ENCODE measurements at places on chromosomes 3 and 15.
A peak's percentile ranks its signal among the peaks of the same experiment; 100 is the strongest.

DNA sequence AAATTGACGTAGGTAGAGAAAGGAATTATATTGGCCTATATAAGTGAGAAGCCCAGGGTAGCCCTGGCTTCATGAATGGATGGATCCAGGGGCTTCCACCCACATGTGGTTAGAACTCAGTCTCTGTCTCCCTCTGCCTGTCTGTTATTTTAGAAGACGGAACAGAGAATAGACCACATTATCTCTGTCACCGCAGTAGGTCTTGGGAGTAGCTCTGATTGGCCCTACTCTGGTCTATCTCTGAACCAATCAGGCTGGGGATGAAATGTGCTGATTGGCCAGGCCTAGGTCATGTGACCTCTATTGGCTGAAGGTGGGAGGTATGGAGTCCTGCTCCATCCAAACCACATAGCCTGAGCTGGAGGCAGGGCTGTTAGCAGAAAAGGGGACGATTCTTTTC is 143.0 kb upstream of the PRR23C start:
- no peak for DNase-seq

GRCh38 chr3:57777774-57778173 is 21.7 kb downstream of the SLMAP start:
- no peak for DNase-seq

DNA sequence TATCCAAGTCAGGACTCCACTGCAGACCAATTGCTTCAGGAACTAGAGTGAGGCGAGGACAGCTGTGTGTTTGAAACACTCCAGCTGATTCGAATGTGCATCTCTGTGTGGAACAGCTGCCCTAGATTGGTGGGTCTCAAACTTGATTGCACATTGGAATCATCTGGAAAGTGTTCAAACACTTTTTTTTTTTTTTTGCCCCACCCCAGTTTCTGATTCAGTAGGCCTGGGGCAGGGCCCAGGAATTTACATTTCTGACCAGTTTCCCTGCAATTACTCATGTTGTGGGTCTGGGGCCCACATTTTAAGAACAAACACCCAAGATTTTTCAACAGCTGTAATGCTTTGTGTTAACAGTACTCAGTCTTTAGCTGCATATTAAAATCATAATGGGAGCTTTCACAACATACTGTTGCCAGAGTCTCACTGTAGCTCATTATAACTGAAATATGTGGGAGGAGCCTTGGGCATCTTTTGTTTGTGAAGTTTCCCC is 156.6 kb downstream of the NR1D2 start:
- DNase-seq, result no peak

- no peak for DNase-seq
These were observed 437.9 kb downstream of the CNTN4 start for GRCh38 chr3:2536575-2536974.

DNA sequence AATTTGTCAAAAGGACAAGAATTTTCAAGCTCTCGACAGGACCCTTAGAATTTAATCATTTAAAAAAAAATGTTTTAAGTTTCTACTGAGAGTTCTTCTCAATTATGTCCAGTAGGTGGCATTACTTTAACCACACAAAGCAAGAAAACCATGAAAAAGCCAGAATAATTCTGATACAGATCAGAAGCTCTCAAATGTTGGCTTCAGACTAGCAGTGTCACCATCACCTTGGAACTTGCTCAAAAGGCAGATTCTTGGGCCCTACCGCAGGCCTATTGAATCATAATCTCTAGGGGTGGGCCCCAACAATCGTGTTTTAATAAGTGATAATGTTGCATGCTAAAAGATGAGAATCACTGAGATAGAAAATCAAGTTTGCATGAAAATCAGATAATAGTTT is 99.5 kb upstream of the KCNMB2 start:
- DNase-seq, result no peak

DNA sequence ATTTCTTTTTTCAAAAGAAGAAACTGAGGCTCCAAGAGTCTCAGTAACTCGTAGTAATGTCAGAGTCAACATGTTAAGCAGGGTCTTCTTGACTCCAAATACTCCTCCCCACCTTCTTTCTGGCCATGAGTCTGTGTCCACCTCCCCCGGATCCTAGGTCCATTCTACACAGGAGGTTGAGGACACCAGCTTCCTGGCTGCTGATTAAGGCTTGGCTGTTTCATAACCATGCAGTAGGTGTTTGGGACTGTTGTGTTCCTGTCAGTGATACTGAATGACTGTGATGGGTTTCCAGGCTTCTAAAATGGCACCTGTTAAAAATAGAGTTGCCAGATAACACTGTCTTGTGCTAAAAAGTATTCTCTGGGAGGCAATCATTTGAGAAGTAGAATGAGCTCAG is 130.8 kb upstream of the IL12A start:
- no peak for DNase-seq

- no peak for DNase-seq
These were observed 63.8 kb downstream of the ATP1B3 start for GRCh38 chr3:141940194-141940776.

- DNase-seq, result no peak
These were observed 6.0 kb upstream of the CEMIP start for GRCh38 chr15:80773122-80773551.

DNA sequence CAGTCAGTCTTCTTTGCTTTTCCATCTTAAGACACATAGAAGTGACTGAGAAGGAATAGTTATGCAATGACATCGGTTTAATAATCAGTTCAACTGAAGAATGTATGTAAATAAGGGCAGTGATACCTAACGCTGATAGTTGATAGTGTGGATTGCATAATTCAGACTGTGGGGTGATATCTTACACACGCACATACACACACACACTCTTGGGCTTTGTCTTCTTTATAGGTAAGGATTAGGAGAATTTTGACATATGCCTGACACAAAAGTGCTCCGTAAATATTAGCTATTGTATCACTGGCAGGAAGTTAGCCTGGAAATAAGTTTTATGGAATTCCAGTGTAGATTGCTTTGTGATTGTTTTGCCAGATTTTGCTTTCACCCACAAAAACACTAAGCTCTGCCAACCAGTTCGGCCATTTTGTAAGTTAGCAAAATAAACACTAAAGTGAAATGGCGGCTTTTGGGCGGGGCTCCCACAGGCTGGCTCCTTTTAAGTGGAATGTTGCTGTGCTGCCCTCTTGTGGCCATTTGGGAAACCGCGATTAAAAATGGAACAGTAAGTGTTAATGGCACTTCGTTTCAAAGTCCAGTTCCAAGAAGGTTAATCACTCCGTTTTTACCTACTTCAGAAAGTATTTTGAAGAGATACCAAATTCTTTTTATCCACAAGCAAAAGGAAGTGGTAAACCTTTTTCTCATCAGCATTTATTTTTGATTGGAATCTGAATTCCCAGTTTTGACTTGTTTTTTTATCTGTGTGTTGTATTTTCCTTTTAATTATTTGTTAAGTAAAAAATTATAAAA is 17.7 kb downstream of the CHD2 start:
- DNase-seq, result peak; percentile 94

GRCh38 chr3:12097971-12098370 is 60.7 kb downstream of the TIMP4 start:
- DNase-seq, result no peak

GRCh38 chr3:112464264-112464663 is 35.0 kb downstream of the BTLA start:
- DNase-seq, result no peak

GRCh38 chr3:148453781-148454191 is 243.9 kb upstream of the AGTR1 start:
- no peak for DNase-seq

- DNase-seq, result no peak
These were observed 37.9 kb downstream of the CLK3 start for GRCh38 chr15:74653426-74654102.

- DNase-seq, result no peak
These were observed 4.7 kb upstream of the DCBLD2 start for GRCh38 chr3:98906230-98906629.

DNA sequence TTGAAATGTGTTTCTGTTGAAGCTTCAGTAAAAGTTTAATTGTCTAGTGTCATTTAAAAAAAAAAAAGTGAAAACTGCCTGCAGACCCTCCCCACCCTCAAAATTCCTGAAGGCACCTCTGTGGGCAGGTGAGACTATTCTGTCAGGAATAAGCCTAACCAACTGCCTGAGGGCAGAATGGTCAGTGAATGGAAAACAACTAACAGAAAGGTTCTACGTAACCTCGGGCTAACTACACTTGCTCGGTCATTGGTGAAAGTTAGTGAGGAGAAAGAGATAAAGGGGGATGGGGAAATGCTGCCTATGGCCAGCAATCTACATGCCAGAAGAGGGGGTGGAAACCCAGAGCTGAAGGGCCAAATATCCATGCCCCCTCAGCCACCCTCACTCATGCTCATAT is 108.6 kb upstream of the SLC24A5 start:
- DNase-seq, result no peak

- DNase-seq, result no peak
These were observed 318.5 kb downstream of the GBE1 start for GRCh38 chr3:81442758-81443456.

DNA sequence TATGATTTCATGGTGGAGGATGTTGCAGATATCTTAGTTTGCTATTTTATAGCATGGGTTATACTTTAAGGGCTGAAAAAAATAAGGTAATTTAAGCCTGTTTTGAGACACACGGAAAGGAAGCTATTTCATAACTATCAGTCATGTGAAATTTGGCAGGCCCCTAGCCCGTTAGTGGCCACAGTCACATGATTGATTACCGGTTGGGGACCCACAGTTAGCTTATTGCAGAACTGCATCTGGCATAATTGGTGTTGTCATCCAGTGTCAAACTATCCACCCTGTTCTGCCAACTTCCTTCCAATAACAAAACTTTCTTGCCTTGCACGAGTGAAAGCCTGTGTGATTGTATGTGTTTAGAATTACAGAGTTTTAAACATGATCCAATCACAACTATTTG is 35.2 kb downstream of the FNDC3B start:
- no peak for DNase-seq

DNA sequence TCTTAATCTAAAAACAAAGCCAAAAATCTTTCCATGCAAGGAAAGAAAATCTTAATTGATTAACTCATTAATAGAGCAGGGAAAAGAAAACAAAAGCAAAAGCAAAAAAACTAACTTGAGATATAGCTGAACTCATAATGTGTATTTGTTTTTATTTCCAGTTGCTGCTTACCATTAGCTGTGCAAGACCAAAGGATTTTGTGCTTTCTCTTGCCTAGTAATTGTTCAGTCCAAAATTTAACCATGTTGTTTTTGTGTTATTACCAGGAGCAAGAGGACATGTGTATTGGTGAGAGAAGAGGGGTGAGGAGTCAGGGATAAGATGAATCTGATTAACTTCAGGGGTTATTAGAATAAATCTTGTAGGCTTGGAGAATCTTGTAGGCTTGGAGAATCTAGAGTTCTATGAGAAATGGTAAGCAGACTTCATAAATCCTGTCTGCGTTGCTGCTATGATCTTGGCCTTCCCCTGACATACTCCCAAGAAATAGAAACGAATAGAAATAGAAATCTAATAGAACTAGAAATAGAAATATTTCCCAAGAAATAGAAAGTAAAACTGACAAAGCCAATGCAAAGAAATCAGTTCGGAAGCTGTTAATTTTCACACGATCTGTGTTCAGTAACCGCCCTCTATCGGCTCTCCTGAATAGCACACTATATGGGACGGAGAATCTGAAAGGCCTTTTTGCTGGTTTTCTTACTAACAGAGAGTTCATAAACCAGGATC is 72.6 kb upstream of the TNFSF10 start:
- DNase-seq, result peak; percentile 30

- DNase-seq, result peak; percentile 36
These were observed 235.1 kb downstream of the UACA start for GRCh38 chr15:70528270-70528706.

DNA sequence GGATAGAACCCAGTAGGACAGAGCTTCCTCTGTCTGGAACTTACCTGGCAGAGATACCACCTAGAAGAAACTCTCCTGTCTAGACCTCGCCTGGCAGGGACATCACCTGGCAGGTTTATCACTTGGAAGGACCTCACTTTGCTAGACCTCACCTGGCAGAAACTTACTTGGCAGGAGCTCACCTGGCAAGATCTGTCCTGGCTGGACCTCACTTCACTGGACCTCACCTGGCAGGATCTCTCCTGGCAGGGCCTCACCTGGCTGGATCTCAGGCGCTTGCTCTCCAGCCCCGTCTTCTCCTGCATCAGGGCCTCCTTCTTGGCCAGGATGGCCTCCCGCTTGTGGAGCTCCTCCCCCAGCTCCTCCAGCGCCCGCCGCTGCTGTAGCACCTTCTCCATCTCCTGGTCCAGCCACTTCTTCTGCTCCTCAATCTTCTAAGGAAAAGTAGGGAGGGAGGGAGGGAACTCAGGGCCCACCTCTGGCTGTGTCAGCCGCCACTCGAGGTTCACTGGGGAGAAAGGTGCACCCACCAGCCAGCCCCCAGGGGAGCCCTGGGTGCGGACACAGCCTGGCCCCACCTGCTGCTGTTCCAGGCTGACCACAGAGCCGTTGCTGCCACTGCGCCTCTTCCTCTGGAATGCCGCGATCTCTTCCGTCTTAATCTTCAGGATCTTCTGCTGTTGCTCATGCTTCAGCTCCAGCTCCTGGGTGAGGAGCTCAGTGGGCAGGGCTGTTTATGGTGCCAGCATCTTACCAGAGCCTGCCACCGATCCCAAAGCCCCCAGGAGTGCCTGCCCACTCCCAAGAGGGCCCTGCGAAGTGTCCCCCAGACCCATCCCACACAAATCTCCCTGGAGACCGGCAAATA is 22.5 kb downstream of the KIF7 start:
- DNase-seq, result no peak

GRCh38 chr3:144816323-144816722 is 844.7 kb downstream of the DIPK2A start:
- DNase-seq, result no peak

DNA sequence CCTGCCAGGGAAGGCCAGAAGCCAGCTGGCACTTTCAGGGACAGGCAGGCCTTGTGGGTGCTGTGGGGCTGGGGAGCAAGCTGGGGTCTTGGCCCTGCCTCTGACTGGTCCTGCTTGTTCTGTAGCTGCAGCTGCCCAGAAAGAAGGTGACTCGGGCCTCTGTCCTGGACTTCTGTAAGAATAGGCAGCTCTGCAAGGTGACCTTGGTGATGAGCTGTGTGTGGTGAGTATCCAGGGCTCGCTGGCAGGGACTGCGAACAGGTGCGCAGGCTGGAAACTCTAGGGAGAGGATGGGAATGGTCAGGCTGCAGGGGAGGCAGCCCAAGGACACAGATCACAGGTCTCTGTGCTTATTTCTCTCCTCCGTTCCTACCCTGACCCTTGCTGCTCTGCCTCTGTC is 31.2 kb downstream of the SLC22A14 start:
- no peak for DNase-seq

DNA sequence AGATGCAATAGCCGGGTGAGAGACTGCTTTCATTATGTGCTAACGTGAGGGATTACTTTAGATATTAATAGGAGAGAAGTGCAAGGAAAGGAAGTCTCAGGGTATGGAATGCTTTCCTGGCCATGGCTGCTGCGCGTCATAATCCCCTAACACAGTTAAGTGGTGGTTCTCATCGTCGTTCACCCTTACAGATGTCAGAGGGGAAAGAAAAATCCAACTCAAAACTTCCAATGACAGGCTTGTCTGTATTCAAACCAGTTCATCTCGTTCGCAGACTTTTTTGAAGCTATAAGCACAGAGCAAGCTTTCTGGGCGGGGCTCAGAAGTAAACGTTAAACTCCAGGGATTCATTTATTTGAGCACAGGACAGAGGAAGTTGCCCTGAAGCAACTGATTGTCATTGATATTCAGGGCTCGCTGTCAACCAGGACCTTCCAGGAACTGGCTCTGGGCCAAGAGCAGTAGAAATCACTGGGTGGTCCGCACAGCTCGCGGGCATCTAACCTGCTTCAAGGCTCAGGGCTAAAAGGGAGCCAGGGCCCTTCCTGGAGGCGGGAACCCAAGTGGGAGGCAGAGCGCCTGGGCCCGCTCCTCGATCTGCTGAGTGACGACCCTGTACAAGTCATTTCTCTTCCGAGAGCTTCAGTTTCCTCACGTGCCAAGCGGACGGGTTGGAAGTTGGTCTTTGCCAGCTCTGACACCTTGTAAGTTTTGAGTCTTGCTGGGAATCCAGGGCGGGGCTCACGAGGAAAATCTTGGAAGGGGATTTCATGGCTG is 1.1 kb upstream of the LPP start:
- no peak for DNase-seq
